ENCODE measurements at places on chromosomes 11 and 22. TPM values are rescaled to one million over a fixed set of nuclear protein-coding genes. Genes with fewer than 3 reads are reported as not detected.
A peak's percentile ranks its signal among the peaks of the same experiment; 100 is the strongest.

Gene CNGA4
- total RNA-seq = not detected

Gene PTGDR2
- total RNA-seq = 0.86 TPM

Gene MRPL16
- total RNA-seq = 75.5 TPM

DNA sequence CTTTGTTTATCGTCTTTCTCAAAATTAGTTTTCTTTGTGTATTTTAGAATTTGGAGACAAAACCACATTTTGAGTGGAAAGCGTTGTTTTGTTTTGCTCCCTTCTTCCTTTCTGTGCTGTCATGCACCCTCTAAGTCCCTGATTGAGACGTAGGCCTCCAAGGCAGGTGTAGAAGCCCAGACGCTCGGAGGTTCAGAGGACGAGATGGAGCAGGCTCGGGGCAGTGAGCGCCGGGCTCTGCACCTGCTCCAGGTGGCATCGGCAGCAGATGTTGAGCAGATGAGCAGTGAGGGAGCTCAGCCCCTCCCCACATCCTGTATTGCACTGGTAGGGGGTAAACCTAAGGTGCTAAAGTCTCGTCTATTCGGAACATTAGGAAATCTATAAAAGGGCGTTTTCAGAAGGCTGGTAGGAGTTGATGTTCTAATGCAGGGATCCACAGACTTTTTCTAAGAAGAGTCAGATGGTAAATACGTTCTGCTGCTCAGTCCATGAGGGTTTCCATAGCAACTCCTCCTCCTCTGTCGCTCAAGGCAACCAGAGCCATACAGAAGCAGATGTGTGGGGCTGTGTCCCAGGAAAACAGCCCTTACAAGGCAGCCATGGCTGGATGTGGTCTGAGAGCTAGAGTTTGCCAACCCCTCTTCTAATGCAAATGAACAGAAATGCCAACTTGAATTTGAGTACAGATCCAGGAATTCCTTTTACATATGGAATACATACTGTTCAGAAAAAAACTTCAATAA lies 724.2 kb downstream of the BRD1 start:
- no peak for DNase-seq
- H3K36me3 ChIP-seq = no peaks in the 10 kb centered on the region
- no peak overlapping the region for H3K4me3 ChIP-seq
- H3K27me3 ChIP-seq = peaks cover 9% of the 10 kb centered on the region

DNA sequence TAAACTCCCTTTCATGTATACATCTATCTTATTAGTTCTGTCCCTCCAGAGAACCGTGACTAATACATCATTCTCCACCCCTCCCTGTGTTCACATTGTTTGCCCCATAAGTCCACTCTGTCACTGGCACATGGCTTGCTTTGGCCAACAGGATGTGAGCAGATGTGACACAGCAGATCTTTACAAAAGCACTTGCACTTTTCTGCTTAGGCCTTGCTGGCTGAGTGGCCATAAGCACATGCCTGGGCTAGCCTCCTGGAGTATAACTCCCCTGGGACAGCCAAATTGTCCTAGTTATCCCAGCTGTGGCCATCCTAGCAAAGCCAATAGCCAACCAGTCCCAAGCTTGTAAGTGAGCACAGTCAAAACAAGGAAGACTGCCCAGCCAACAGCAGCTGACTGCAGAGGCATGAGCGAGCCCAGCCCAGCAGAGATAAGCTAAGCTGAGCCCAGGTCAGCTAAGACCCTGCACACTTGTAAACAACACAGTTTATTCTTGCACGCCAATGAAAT lies 9.7 kb upstream of the RCN1 start:
- no peak for DNase-seq
- H3K4me3 ChIP-seq = no peak overlapping the region
- H3K36me3 ChIP-seq = peaks cover 13% of the 10 kb centered on the region
- H3K27me3 ChIP-seq = peaks cover 5% of the 10 kb centered on the region

DNA sequence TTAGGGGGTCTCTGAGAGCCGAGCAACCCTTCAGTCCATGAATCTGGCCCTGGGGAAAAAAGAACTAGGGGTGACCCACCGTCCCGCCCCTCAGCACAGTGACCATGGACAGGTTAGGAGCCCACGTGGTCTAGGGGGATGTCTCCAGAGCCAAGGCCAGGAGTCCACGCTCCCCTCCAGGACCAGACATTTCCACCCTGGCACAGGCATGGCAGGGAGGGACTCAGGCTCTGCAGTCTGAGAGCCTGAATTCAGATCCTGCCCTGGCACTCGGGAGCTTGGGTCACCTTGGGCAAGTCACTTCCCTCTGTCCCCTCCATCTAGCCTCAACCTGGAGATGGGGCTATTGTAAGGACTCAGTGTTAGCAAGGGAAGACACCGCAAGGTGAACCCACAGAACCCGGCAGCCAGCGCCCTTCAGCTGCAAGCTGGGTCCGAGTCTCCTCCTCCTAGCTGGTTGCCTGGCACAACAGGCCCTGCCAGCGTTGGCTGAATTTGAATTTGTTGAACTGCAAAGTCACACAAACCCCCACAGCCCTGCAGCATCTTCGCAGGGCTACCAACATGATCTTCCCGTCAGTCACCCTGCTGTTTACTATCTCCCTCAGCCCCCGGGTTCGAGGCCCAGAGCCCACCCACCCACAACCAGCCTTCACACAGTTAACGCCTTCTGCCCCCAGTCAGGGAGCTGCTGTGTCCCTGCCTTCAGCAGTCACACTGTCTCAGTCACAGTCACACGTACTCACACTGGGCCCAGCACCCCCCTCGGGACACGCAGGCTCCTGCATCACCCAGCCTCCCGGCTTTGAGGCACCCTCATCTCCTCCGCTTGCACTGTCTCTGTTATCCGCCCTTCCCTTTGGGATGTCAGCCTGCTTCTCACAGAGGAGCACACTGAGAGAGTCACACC lies 603 bp upstream of the PDGFB start:
- H3K4me1 ChIP-seq = peaks cover 20% of the 10 kb centered on the region
- H3K4me3 ChIP-seq = peak overlapping the region; percentile 2
- no peak for DNase-seq
- no peak overlapping the region for H3K27ac ChIP-seq

DNA sequence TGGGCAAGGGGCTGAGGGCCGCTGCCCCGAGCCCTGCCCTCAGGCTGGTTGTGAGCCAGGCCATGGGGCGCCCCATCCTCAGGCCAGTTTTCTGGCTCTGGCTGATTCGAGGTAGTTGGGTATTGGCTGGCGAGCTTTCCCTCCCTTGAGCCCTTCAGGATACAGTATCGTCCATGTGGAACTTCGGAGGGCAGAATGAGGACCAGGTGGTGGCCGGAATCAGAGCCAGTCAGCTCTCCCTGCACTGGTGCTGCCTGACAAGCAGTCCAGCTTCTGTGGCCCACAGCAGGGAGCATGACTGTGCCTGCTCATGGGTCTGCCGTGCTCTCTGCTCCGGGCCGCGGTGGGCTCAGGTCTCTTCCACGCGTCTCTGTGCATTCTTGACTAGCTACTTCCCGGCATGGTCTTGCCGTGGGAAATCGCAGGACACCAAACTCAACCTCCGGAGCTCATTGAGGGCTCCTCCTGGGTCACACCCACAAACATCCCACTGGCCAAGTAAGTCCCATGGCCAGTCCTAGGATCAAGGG lies 1289.3 kb downstream of the BRD1 start:
- H3K4me1 ChIP-seq = no peaks in the 10 kb centered on the region
- H3K4me3 ChIP-seq = no peak overlapping the region
- no peak for DNase-seq
- no peak overlapping the region for H3K27ac ChIP-seq
- H3K27me3 ChIP-seq = no peaks in the 10 kb centered on the region
- no peaks in the 10 kb centered on the region for H3K36me3 ChIP-seq

DNA sequence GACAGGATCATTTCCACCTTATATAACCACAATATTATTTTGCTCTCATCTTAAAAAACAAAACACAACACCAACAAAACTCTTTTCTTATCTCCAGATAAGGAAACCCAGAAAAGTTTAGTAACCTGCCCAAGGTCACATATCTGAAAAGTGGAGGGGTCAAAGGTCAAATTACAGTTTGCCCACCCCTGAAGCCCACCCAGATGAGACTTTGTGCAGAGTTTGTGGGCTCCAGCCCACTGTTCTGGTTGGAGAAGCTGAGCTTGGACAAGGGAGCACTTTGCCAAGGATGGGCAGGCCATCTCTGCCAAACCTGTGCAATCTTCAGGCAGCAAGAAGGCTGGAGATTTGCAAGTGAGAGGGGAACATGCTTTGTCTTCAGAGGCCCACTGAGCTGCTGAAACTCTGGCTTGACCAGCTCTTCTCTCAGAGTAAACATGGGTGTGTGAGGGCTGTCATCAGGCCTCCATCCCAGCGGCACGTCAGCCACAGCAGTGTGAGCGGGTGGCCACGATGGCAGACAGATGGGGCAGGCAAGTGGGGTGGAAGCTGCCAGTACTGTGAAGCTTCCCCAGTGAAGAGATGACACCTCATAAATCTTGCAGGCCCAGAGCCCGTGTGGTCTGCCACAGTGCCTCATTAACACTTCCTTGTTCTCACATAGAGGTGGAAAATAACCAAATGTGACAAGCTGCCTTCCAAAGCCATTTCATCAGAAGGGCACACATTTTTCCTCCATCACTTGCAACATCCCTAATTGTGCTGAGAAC lies 111.8 kb downstream of the CCDC81 start:
- H3K36me3 ChIP-seq = peaks cover 6% of the 10 kb centered on the region
- peak; percentile 88 for DNase-seq
- peak overlapping the region; percentile 34 for H3K4me3 ChIP-seq
- H3K4me1 ChIP-seq = peaks cover 27% of the 10 kb centered on the region

DNA sequence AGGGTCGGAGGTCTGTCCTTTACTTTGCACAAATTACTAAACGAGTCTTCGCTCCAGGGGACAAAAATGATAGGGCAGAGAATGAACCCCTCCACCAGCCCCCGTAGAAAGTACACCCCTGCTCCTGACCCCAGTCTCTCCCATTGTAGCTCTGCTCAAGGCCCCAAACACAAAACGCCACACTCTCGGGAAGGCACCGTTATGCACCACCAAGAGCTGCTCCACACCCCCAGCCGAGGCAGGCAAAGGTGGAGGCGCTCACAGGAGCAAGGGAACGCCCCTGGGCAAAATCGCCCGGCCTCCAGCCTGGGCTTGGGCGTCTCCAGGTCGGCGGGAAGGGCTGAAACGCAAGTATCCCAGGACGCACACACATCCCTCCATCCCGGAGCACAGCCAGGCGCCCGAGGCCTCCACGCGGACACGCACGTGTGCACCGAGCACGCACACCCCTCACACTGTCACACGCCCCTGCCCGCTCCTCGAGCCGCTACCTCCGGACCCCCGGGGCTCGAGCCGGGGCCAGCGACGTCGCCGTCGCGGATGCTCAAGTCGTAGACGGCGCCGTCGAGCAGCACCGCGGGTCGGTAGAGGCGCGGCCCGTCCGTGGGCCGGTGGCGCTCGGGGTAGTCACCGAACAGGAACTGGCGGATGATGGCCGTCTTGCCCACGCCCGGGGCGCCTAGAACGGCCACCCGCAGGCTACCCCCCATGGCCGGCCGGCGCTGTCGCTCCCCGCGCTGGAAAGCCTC lies 786 bp downstream of the RASL10A start:
- H3K27me3 ChIP-seq = peaks cover 30% of the 10 kb centered on the region
- H3K4me3 ChIP-seq = peak overlapping the region; percentile 18
- no peak for DNase-seq

DNA sequence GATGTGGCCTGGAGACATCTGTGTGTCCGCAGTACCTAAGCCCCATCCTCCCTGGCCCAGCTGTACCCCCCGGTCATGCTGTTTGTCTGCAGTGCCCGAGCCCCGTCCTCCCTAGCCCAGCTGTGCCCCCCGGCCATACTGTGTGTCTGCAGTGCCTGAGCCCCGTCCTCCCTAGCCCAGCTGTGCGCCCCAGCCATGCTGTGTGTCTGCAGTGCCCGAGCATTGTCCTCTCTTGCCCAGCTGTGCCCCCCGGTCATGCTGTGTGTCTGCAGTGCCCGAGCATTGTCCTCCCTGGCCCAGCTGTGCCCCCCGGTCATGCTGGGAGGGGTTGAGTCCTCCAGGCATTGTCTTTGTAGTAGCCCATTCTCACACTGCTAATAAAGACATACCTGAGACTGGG lies 7.6 kb upstream of the ARSA start:
- peaks cover 3% of the 10 kb centered on the region for H3K4me1 ChIP-seq
- no peaks in the 10 kb centered on the region for H3K27me3 ChIP-seq
- no peak overlapping the region for H3K4me3 ChIP-seq
- no peak for DNase-seq
- H3K27ac ChIP-seq = no peak overlapping the region
- H3K36me3 ChIP-seq = no peaks in the 10 kb centered on the region

DNA sequence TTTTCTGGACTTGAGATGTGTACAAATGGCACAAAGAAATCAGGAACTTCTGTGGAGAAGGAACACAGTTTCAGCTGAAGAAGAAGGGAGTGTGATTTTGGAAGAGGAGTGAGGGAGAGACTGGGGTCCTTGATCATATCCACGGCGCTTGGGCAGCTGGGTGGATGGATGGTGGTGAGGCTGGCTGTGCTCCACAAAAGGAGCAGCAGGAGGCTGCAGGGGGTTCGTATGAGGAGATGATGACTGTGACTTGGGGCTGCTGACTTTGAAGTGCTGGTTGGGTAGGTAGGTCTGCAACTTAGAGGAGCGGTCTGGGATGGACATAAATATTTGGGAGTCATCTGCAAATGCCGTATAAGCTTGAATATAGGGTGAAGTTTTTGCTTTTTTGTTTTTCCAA lies 1.3 kb upstream of the DCHS1 start:
- H3K4me1 ChIP-seq = peaks cover 10% of the 10 kb centered on the region
- H3K27ac ChIP-seq = no peak overlapping the region
- peaks cover 14% of the 10 kb centered on the region for H3K27me3 ChIP-seq
- peak overlapping the region; percentile 77 for H3K4me3 ChIP-seq
- no peak for DNase-seq
- H3K36me3 ChIP-seq = no peaks in the 10 kb centered on the region

All from natural killer cell treated with Interleukin-12 subunit alpha and Interleukin-12 subunit beta and Interleukin-15 and Interleukin-18, amount 100 ng/mL, for 72 hours (primary cell).